OCI-LY7 (cell line): ENCODE measurements at places on chromosomes 2 and 18. TPM values are rescaled to one million over a fixed set of nuclear protein-coding genes. Genes with fewer than 3 reads are reported as not detected.

Gene ESPNL
- 3.4 and 5.0 TPM in 2 replicates for total RNA-seq

Gene GALNT13
- total RNA-seq, result not detected in 2 replicates

Gene GPC1
- total RNA-seq, result 3.0 and 4.0 TPM in 2 replicates

Gene HOXD13
- not detected in 2 replicates for total RNA-seq

Gene TCF7L1
- total RNA-seq, result not detected in 2 replicates

Gene ZBTB7C
- total RNA-seq, result not detected in 2 replicates

Gene VWC2L
- not detected in 2 replicates for total RNA-seq

Gene ZNF396
- 0.87 and 1.1 TPM in 2 replicates for total RNA-seq

Gene TMEM163
- 0.31 and 0.51 TPM in 2 replicates for total RNA-seq
